ENCODE measurements at places on chromosomes 4 and X.
A peak's percentile ranks its signal among the peaks of the same experiment; 100 is the strongest.

GRCh38 chr4:151361126-151361525 lies 35.7 kb upstream of the SH3D19 start:
- no peak for DNase-seq

- DNase-seq = no peak
Measured at GRCh38 chr4:6277139-6277802, 7.6 kb downstream of the WFS1 start.

DNA sequence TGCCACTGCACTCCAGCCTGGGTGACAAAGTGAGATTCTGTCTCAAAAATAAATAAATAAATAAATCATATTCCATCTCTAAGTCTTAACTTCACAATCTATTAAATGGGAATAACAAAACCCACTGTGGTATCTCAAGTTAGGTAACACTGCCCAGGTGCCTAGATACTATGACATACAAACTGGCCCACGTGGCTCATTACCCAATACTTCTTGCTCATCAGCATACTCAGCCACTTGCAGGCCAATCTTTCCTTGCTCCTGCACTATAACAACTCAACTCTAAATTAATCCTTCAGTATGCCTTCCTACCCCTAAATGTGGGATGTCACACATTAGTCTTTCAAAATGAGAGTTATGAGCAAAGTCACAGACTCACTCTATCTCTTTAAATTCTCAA lies 230.1 kb downstream of the OPHN1 start:
- DNase-seq = no peak

DNA sequence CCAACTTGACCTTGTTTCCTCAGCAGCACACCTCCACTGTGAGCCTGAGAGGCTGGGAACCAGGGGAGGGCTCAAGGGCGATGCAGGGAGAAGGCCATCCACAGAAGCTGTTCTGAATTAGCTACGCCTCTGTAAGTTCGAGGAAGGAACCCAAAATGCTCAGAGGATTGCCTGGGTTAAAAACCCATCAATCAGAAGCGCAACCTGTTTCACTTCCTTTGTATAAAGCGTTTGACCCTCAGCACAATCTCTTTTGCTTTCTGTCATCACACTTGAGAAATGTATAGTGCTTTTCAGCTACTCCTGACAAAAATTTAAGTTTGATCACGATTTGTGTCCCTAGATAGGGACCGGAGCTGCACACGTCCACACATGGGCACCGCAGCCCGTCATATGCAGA lies 48.0 kb upstream of the MAP3K15 start:
- DNase-seq = no peak

DNA sequence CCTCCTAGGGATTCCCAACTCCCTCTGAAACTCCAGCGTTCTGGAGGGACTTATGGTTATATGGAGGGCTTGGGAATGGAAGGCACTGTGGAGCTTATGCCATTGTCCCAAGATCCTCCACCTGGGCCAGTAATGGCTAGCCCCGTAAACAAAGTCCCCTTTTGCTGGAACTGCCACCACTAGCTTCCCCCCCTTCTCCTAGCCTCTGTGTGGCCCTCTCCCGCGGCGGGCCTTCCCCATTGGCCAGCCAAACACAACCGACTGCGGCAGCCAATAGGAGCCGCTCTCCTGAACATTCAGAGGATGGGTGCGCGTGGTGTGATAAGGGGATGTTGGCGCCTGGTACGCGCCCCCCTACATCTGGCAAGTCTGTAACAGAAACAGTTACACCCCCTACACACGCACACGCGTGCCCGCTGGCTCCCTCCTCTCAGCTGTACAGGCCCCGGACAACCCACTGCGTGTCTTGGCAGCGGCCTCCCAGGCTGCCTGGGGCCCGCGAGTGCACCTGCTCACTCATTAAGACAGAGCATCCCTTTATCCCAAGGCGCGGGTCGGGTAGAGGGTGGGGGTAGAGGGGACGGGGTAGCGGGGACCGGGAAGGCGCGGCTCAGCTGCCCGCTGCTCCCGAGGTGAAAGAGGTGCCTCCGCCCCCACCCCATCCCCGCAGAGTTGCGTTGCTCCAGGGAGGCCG lies 863 bp upstream of the RAB33A start:
- peak; percentile 72 for DNase-seq

- peak; percentile 18 for DNase-seq
Measured at GRCh38 chrX:153184787-153185186, 5.7 kb downstream of the MAGEA1 start.

GRCh38 chr4:184387351-184387750 lies 87.0 kb downstream of the IRF2 start:
- DNase-seq = no peak

DNA sequence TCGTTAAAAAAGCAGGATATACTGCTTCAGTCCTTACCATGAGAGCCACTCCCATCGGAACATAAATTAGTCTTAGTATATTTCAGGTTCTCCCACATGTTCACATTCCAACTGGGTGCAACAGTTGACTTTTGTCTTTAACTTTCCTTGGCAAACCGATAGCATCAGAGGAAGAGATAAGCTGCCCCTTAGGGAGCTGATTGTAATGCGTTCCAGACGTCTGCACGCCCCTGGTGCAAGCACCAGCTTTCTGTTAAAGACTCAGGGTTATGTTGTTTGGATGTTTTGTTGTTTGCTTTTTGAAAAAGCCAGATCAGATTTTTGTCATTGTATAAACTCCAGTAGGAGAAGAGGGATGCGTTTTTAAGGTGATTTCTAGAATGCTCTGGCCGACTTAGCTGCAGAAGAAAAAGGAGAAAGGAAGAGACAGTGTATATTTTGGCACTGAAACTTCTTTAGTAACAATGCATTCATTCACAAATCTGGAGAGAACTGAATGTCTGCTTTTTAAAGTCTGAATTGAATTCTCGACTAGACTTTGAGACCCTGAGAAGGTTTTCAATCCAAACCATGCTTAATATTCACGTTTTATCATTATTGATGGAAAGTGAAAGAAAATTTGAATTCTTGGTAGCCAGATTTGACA lies 160.9 kb downstream of the CBR4 start:
- no peak for DNase-seq

- DNase-seq = no peak
Measured at GRCh38 chrX:154735695-154736393, 15.0 kb downstream of the GAB3 start.

- no peak for DNase-seq
Measured at GRCh38 chr4:71209161-71209560, 129.7 kb upstream of the SLC4A4 start.

DNA sequence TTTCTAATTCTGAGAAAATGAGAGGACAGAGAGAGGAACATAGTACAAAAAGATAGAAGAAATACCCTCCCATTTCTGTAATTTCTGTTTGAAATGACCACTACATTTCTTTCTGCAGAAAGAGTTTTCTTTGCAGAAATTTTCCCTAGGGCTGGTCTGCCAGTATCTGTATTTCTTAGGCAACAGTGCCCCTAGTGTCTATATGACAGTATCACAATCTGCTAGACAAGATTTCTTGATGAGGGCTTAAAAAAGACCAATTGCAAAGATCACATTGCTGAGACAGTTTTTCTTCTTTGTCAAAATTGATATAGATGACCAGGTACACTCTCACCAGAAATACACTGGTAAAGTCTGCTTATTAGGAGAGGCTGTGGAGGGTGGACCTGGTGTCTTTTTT lies 81.0 kb upstream of the ZDHHC15 start:
- DNase-seq = peak; percentile 0

DNA sequence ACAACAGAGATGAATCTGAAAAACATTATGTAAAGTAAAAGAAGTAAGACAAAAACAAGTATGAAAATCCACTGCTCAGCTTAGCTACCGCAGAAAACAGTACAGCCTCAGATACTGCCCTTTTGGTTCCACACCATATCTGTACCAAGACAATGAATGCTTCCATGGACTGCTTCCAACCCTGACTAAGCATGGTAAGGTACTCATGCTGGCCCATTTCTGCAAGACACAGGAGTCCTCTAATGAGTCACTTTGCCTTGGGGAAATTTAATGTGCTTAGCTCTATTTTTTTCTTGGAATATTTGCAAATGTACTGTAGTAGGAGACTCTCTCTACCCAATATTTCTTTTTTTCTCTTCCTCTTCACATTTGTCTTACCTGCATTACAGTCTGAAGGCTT lies 931.7 kb upstream of the HS3ST1 start:
- DNase-seq = no peak

DNA sequence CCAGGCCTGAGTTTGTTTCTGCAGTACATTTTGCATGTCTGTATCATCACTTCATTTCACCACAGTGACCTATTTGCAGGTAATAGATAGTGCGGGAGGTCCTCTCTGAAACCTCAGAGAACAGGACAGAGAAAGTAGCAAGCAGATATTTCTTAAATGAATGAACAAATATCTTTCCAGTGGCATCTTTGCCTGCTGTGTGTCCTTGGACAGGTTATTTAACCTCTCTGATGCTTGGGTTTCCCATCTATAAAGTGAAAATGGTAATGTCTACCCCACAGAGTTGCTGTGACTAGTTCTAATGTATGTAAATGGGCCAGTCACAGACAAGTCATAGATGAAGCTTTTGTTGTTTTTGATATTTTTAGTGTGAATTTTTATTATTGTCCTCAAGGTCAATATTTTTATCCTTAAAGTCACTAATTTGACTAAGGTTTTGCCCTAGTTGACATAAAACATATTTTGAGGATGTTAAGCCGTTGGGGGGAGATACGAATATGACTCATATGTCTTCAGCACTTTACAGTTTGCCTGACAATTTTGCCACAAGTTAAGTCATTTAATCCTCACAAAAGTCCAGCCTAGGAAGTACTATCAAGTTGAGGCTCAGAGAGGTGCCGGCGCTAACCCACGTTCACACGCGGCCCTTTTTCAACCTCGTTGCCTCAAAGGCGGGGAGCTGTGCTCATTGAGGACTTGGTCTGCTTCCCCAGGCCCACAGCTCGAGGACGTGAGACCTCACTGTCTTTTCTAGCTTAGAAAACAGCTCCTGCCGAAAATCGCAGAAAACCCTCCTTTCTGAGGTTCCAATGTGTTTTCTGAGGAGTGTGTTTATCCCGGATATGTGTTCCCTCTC lies 126.7 kb upstream of the STX18 start:
- DNase-seq = no peak

GRCh38 chrX:100895365-100896075 lies 21.4 kb upstream of the NOX1 start:
- peak; percentile 48 for DNase-seq

DNA sequence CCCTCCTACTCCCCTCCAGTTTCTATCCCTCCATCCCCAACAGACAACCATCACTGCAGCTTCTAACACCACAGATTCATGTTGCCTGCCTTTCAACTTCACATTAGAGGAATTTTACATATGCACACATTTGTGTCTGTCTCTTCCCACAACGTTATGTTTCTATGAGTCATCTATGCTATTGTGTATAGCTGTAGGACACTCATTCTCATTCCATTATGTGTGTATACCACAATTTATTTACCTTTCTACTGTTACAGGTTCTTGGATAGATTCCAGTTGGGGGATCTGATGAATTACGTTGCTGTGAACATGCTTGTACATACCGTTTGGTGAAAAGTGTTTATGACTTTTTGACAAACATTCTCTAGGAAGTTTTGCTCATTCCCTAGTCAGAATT lies 58.8 kb upstream of the TRPC3 start:
- DNase-seq = peak; percentile 6

- no peak for DNase-seq
Measured at GRCh38 chrX:47690175-47690574, 31.2 kb upstream of the UXT start.

DNA sequence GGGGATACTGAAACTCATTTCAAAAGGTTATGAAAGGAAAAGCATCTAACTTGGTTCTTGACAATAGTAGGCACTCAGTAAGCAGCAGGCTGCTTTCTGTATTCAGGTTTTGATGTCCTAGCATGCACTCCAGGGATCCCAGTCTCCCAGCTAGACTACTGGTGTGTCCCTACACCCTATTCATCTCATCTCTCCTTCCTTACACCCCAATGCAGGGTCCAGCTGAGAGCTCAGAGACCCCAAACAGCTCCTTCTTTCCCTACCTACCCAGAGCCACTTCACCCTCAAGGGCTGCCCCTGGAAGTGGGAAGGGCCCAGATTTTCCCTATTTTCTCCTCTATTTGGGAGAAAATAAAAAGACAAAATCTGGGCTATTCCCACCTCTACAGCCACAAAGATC lies 1.6 kb upstream of the EFNB1 start:
- DNase-seq = no peak

DNA sequence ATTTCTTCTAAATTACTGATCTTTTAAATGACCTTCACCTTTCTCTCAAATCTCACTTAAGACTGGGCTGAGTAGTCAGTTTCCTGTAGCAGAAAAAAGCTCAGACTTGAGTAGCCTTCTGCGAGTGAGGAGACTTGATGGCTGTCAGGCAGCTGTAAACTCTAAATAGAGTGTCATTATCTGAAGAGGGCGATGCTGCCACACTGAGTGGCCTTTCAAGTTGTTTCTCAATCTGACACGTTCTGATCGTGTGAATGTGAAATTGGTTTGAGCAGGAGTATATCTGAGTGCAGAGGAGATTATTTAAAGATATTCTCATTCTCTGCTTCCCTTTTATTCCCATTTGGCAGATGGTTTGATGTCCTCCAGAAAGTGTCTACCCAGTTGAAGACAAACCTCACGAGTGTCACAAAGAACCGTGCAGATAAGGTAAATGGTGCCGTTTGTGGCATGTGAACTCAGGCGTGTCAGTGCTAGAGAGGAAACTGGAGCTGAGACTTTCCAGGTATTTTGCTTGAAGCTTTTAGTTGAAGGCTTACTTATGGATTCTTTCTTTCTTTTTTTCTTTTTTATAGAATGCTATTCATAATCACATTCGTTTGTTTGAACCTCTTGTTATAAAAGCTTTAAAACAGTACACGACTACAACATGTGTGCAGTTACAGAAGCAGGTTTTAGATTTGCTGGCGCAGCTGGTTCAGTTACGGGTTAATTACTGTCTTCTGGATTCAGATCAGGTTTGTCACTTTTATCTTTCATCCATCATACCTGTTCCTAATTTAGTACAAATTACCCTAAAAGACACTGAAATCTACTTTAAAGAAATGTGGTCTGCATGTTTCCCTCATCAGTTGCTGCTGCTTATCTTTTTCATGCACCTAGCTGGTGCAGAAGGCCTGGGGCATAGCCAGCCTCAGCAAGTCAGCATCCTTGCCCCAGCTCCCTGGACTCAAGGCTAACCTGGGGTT lies 74.3 kb upstream of the MSANTD1 start:
- no peak for DNase-seq

DNA sequence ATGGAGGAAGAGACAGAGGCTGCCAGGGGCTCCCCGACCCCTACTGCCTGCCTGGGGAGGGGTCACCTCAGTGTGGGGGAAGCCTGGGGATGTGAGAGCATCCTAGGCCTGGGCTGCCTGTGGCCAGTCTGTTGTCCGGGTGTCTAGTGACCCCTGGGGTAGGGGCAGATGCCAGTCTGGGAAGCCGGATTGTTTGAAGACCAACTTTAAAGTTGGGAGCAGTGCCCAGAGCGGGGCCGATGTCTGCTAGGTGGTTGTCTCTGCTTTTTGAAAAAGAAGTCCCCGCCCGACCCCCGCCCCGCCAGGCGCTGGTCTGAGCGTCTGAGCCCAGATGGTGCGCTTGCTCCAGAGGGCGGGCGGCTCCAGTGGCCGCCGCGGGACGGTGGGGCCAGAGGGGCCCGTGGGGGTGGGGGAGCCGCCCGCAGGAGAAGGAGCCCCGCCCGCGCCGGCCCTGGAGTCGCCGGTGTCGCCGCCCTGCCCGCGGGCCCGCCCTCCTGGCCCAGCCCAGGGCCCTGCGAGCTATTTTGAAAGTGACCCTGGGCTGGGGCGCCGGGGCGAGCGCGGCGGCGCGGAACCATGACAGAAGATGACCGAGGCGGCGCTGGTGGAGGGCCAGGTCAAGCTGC lies at the start of gene DOK7:
Gene DOK7, plus strand, starts transcription at position 517 of the 626 bp plus-strand sequence. Its CDS starts 70 bp downstream, at position 587.
- DNase-seq = no peak

- DNase-seq = no peak
Measured at GRCh38 chr4:85492336-85492735, 17.4 kb downstream of the ARHGAP24 start.

GRCh38 chrX:68571610-68572311 lies 72.9 kb downstream of the YIPF6 start:
- no peak for DNase-seq

- DNase-seq = no peak
Measured at GRCh38 chr4:10186228-10187214, 69.9 kb upstream of the WDR1 start.

Data from DMS153 (cell line).